Hepatocyte (in vitro differentiated cells): ENCODE measurements at places on chromosomes 5 and 9. TPM values are rescaled to one million over a fixed set of nuclear protein-coding genes. Genes with fewer than 3 reads are reported as not detected.

Gene RALGDS
- 26.9 and 30.9 TPM in 2 replicates for total RNA-seq

Gene PCDHB12
- total RNA-seq: 1.1 and 1.4 TPM in 2 replicates

Gene ARL14EPL
- 0.07 TPM in 1 of 2 replicates, not detected in the other for total RNA-seq

DNA sequence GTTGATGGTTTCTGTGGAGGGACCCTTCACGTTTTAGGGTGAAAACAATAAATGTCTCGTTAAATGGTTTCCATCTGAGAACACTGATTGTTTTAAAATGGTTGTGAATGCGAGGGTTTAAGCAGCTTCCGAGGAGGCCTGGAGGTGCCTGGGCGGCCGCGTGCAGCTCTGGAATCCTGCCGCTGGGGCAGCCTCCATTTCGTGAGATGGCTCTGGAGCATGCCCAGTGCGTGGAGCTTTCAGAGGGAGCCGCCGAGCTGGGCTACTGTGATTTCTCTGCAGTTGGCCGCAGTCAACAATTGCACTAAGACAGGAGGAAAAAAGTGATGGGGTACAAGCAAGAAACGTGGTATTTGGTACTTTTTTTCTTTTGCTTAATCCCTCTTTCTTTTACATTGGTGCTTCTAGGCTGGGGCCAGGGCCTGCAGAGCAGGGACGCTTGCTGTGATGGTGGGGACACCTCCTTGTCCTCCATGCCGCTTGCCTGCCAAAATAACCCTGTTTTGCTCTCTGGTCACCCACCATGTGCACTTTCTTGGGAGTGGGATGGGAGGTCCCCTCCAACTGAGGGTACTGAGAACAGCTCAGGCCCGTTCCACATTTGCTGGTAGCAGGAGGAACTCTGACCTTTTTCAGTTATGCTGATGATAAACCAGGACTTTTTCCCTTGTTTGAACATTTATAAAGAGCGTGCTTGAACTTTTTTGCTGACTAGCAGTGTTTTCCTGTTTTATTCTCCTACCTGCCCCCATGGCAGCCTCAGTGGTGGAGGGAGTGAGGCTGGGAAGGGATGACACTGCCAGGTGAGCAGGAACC lies 47.1 kb downstream of the EHMT1 start:
- H3K4me1 ChIP-seq: peaks cover 45% of the 10 kb centered on the region
- H3K4me3 ChIP-seq: no peak overlapping the region

DNA sequence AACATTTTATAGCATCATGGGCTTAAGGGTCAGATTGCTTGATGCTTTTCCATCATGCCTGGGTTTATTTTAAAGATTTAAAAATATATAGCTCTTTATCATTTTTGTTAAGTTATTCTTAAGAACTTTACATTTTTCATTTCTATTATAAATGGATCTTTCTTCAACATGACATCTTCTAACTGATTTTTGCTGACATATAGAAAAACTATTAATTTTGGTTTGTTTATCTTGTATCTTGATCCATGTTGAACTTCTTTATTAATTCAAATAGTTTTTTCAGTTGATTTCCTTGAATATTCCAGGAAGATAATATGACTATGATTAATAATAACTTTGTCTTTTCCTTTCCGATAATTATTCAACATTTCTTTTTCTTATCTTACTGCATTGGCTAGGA lies 237.9 kb upstream of the CLINT1 start:
- DNase-seq: no peak
- H3K4me1 ChIP-seq: no peaks in the 10 kb centered on the region
- no peak overlapping the region for H3K27ac ChIP-seq
- no peak overlapping the region for H3K4me3 ChIP-seq
- H3K27me3 ChIP-seq: no peaks in the 10 kb centered on the region

DNA sequence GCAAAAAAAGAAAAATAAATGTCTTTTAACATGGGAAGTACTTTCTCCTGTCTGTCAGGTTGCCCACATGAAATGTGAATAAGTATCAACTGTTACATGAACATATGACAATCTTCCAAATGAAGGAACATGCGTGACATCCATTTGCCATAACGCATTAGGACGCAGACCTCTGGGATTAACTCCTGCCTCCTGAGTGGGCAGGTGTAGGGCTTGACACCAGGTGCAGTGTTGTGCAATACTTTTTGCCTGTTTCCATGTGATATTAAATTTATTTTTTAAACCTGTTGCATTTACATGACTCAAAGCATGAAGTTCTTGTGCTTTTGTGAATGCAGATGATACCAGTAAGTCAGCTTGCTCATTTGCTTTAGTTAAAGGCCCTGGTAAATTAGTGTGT lies 8.7 kb upstream of the TMEM141 start:
- no peaks in the 10 kb centered on the region for H3K36me3 ChIP-seq
- peaks cover 28% of the 10 kb centered on the region for H3K4me1 ChIP-seq
- no peaks in the 10 kb centered on the region for H3K27me3 ChIP-seq
- no peak overlapping the region for H3K27ac ChIP-seq
- DNase-seq: no peak

DNA sequence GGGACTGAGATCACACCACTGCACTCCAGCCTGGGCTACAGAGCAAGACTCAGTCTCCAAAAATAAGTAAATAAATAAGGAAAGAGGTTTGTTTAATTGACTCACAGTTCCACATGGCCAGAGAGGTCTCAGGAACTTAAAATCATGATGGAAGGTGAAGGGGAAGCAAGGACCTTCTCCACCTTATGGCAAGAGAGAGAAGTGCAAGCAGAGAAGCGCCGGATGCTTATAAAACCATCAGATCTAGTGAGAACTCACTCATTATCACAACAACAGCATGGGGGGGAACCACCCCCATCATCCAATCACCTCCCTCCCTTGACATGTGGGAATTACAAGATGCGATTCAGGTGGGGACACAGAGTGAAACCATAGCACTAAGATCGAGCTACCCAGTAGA lies 22.8 kb upstream of the RGMB start:
- H3K27me3 ChIP-seq: no peaks in the 10 kb centered on the region
- peak; percentile 26 for DNase-seq
- no peak overlapping the region for H3K4me3 ChIP-seq
- H3K36me3 ChIP-seq: no peaks in the 10 kb centered on the region
- H3K27ac ChIP-seq: no peak overlapping the region

GRCh38 chr5:149134778-149135500 lies 6.4 kb upstream of the ABLIM3 start:
- H3K27ac ChIP-seq: peak overlapping the region; percentile 24
- peaks cover 4% of the 10 kb centered on the region for H3K4me1 ChIP-seq
- no peaks in the 10 kb centered on the region for H3K27me3 ChIP-seq
- no peak overlapping the region for H3K4me3 ChIP-seq

DNA sequence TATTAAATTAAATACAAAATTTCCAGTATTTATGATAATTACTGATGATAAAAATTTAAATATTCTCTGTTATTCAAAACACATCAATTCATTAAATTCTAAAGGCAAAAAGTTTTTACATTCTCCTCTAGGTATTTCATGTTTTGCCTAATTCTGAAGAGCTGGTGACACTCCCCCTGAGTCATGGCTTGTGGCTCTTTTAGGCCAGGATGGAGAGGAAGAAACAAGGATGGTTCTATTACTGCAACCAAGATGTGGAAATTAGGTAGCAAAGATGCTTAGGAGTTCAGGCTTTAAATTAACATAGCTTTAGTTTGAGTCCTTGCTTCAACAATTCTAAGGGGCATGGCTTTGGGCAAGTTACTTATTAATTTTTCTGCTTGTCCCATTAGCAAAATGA lies 1295.8 kb downstream of the EFNA5 start:
- no peak for DNase-seq
- no peaks in the 10 kb centered on the region for H3K27me3 ChIP-seq
- H3K4me1 ChIP-seq: no peaks in the 10 kb centered on the region
- H3K4me3 ChIP-seq: no peak overlapping the region
- no peak overlapping the region for H3K27ac ChIP-seq
- no peaks in the 10 kb centered on the region for H3K36me3 ChIP-seq

DNA sequence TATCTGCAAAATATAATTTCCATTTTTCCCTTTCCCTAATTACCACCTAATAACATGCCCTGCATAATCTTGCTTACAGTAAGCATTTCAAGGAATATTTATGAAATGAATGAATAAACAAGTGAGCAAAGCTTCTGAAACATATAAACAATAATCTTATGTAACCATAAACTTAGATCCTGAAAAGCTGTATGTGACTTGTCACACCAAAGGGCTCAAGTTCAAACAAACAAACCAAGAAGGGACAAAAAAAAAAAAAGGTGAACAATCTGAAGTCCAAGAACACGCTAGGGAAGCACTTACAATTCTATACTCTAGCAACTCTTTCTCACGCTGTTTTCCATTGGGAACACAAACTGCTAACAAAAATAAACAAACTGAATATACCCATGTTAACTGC lies 36.3 kb downstream of the PLPP1 start:
- H3K27ac ChIP-seq: peak overlapping the region; percentile 46
- no peak for DNase-seq
- peaks cover 15% of the 10 kb centered on the region for H3K4me1 ChIP-seq
- H3K4me3 ChIP-seq: no peak overlapping the region
- no peaks in the 10 kb centered on the region for H3K27me3 ChIP-seq

GRCh38 chr5:77748160-77748559 lies 28.0 kb downstream of the TBCA start:
- no peaks in the 10 kb centered on the region for H3K27me3 ChIP-seq
- H3K4me3 ChIP-seq: no peak overlapping the region
- H3K36me3 ChIP-seq: no peaks in the 10 kb centered on the region
- H3K27ac ChIP-seq: no peak overlapping the region
- no peaks in the 10 kb centered on the region for H3K4me1 ChIP-seq
- DNase-seq: no peak

GRCh38 chr5:24644761-24645160 lies at the start of gene CDH10:
Gene CDH10 (minus strand): TSS chr5:24644978. CDS start chr5:24593490, 51,488 bp downstream.
- peak; percentile 75 for DNase-seq
- no peaks in the 10 kb centered on the region for H3K27me3 ChIP-seq
- H3K27ac ChIP-seq: peak within 1 kb of the TSS; percentile 43
- H3K36me3 ChIP-seq: no peaks in the 10 kb centered on the region
- peaks cover 13% of the 10 kb centered on the region for H3K4me1 ChIP-seq

GRCh38 chr9:68643901-68644809 lies 60.9 kb upstream of the PIP5K1B start:
- H3K36me3 ChIP-seq: no peaks in the 10 kb centered on the region
- H3K27ac ChIP-seq: no peak overlapping the region
- H3K4me3 ChIP-seq: no peak overlapping the region
- H3K27me3 ChIP-seq: no peaks in the 10 kb centered on the region
- no peaks in the 10 kb centered on the region for H3K4me1 ChIP-seq
